Left hindlimb (tissue), 1 donor: ENCODE measurements at places on chromosomes 6 and 20.
A peak's percentile ranks its signal among the peaks of the same experiment; 100 is the strongest.

DNA sequence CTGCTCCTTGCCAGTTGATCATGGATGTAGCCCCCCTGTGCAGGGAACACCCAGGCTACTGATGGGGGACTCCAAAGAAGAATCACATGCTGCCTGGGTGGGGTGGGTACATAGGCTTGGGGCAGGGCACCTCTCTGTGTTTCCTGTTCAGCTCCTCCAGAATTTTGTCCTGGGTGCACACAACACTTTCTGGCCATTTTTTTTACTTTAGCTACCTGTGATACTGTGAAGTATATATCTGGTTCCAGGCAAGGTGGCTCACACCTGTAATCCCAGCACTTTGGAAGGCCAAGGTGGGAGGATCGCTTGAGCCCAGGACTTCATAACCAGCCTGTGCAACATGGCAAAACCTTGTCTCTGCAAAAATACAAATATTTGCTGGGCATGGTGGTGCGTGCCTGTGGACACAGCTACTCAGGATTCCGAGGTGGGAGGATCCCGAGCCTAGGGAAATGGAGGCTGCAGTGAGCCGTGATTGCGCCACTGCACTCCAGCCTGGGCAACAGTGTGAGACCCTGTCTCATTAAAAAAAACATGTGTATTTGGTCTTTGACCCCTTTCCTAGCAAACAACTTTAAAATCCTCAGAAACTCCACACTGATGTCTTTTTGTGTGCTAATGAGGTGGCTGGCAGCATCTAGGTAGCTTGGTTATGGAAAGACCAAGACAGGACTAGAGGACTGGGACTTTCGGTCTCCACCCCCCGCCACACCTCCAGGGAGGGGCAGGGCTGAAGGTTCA, 14.1 kb downstream of the SLC4A11 start:
- DNase-seq, result no peak

- no peak for DNase-seq
Observed at GRCh38 chr6:3687847-3688246, 63.7 kb downstream of the PXDC1 start.

GRCh38 chr20:33662172-33662571, at the start of gene C20orf144:
Gene C20orf144 (plus strand): TSS chr20:33662327. CDS start chr20:33662346, 19 bp downstream.
- no peak for DNase-seq

DNA sequence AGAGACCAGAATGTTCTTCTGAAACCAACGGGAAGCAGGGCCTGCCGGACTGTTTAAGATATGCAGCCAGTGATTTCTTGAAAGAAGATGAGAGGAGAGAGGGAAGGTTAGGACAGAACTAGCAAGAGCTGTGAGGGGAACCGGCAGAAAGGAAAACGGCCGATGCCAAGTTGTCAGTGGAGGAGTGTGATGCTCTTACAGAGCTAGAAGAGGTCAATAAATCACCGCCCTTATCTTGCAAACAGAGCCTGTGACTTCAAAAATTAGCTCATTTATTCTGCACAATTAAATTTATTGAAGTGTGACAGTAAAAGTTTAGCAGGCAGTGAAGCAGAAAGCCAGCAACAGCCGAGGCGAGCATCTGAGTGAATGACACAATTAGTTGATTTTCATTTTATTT, 509.5 kb upstream of the ID4 start:
- no peak for DNase-seq

- no peak for DNase-seq
Observed at GRCh38 chr20:20406306-20406705, 38.4 kb downstream of the INSM1 start.

GRCh38 chr20:57660922-57661745, 40.9 kb upstream of the ZBP1 start:
- peak; percentile 53 for DNase-seq

- no peak for DNase-seq
Observed at GRCh38 chr6:132231121-132231884, 170.0 kb downstream of the MOXD1 start.

- no peak for DNase-seq
Observed at GRCh38 chr6:43007126-43007525, 6.6 kb downstream of the MEA1 start.

GRCh38 chr6:135798751-135799515, 52.6 kb upstream of the PDE7B start:
- DNase-seq, result no peak

DNA sequence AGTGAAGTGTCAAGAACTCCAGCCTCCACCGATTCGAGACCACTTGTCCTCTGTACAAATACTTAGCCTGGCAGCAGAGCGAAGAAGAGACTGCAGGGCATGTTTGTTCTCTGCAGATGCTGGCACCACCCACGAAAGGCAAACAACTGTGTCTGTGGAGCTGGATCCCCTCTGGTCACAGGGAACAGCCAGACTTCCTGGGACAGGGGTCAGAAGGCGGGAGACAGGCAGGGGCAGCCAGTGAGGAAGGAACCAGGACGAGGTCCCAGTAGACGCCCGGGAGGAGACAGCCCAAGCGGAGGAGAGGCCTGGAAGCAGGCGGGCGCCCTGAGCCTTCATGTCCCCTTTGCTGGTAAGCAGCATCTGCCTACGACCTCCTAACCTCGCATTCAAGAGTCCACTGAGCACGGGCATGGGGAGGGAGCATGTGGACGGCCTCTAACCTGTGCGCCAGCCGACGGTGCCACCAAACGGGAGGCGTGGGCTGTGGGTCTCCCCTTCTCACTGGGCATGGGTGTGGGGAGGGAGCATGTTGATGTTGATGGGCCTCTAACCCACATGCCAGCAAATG, 265.5 kb downstream of the DLL1 start:
- no peak for DNase-seq

DNA sequence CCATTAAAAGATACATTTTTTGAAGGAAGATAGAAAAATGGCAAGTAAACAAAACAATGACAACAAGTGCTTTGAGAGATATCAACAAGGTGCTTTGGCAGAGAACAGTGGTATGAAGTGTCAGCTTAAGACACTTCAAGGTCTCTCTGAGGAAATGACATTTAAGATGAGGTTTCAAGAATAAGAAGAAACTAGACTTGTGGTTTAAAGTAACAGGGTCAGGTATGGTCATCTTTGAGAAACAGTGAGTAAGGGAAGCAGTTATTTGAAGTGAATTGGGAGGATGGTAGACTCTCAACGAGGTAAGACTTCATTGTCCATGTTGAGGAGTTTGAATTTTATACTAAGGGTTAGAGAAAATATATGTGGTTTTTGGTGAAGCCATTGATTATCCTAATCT, 77.8 kb downstream of the SYCP2L start:
- no peak for DNase-seq

- DNase-seq, result peak; percentile 89
Observed at GRCh38 chr6:111605100-111605751, 452 bp downstream of the TRAF3IP2 start.

DNA sequence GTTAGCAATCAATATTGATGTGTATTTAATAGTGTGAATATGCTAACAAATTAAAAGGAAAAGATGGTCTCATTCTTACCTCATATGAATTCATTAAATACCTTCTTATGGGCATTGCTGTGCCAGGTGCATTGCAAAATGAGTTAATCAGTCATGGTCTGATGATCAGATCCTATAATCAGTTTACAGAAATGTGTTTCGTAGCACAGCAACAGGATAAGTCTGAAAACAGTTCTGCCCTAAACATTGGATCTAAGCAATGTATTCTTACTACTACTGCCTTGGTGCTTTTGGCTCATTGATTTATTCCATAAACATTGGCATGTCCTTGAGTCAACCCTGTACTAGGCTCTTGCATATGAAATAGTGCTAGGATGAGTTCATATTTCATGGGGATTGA, 417.0 kb upstream of the JAG1 start:
- no peak for DNase-seq

DNA sequence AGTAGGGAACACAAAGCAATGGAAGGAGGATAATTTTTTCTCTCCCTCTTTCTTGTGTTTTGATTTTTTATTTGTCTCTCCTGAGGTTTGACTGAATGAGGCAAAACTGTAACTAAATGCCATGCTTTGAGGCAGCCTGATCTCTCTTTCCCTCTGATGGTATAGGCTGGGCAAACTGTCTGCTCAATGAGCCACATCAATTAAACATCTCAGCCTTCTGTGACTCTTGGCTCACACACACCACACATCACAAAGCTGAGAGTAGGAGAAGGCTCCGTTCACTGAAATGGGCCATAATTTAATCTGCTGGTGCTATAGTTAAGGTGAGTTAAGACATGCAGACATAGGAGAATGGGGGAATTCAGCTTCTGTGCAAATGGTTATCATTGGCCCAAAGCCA, 28.1 kb upstream of the SCGN start:
- no peak for DNase-seq

DNA sequence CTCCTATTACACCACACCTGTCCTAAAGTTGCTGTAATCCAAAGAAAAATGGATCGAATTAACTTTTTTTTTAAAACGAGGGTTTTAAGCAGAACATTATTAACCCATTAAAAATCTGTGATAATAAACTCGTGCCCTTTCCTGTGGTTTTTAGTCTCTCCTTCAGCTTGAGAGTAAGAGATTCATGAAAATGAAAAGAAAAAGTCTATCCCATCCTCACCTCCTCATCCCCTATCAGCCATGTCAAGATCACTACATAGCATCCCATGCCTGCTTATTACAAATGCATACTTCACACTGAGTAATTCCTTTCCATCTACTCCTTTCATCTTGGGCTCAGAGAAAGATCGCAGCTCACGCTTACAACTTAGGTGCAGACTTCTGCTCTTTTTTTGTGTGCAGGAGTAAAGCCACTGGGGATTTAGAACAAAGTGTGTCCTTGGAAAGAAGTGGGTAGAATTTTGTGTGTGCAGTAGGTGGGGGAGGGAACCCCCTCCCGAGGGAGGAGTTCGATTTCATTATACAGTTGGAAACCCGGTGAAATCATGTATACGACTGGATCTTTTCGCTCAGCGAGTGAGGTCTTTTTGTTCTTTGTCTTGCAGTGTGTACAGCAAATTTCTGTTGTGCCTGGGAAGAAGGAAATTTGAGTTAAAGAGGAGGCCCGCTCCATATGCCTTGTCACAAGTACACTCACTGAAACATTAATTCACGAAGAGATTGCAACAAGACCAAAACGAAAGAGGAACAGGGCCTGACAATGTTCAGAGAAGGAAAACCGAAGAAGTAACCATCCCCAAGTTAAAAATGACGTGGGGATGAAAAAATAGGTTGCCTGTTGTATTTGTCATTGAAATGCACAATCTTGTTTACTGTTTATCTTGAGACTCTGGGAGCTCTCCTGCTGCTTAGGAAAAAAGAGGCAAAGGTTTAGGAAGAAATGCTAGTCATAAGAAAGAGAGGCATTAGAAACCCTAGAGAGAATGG, 146.5 kb upstream of the ZNF217 start:
- no peak for DNase-seq

- DNase-seq, result no peak
Observed at GRCh38 chr6:148693882-148694484, 52.8 kb upstream of the UST start.

- DNase-seq, result no peak
Observed at GRCh38 chr6:119760046-119760445, 410.5 kb upstream of the MAN1A1 start.

- DNase-seq, result no peak
Observed at GRCh38 chr20:1456300-1456699, 10.3 kb downstream of the NSFL1C start.

DNA sequence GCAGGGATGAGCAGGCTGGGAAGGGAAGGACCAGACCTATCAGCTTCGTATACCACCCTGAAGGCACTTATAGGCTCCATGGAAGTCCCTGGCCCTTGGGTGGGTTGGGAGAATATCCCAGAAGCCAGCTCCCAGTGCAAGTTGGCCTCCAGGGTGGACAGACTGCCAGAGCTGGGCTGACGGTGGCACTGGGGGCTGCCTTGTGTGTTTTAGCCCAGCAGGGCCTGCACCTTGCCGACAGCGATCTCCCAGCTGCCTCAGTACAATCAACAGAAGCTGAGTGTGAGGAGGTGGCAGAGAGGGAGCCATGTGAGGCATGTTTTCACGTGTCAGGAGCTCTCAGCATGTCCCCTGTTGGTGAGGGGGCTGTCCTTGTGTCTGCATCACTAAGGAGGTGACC, 159.5 kb downstream of the VEGFA start:
- peak; percentile 1 for DNase-seq

DNA sequence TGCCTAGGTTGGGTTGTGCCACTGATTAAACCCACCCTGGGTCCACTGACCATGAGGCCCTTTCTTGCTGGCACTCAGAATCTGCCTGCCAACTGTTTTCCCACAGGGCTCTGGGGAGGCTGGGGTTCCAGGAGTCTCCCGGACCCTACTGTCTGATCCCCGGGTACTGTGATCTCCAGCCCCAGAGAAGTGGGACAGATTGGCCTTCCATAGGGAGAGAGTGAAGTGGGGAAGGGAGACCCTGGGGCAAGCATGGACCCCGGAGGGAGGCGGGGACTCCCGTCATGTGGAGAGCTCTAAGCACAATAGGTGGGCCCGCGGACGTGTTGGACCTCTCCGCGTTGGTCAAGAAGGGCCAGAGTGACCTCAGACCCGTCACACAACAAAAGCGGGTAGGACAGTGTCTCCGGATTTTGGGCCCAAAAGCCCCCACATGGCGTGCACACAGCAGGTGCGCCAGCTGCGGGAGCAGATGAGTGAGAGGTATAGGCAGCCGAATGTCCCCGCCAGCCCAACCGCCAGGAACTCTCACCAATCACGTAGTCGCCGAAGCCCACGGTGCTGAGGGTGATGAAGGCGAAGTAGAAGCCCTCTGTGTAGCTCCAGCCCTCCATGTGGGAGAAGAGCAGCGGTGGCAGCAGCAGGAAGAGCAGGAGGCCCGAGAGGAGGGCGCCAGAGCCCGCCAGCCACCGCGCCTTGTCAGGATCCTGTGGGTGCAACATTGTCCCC, 10.6 kb downstream of the KCNK17 start:
- DNase-seq, result no peak

DNA sequence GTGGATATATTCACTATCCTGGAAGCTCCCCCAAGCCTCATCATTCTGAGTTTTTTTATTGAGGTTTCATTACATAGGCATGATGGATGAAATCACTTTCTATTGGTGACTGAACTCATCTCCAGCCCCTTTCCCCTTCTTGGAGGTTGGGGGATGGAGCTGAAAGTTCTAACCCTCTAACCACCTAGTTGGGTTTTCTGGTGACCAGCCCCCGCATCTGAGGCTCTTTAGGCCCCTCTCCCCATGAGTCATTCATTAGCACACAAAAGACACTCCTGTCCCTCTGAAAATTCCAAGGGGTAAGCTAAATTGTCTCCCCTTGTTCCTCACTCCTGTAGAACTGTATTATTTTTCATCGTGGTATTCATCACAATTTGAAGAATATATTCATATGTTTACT, 33.3 kb downstream of the GFRA4 start:
- DNase-seq, result no peak

- no peak for DNase-seq
Observed at GRCh38 chr6:56689663-56690062, 47.0 kb upstream of the DST start.

GRCh38 chr6:39137245-39137644, 22.3 kb upstream of the SAYSD1 start:
- peak; percentile 35 for DNase-seq
